Left renal cortex interstitium (tissue), 4 donors: ENCODE measurements at places on chromosomes 5 and 9. TPM values are rescaled to one million over a fixed set of nuclear protein-coding genes. Genes with fewer than 3 reads are reported as not detected.

Gene BAAT
- 0.29 TPM for polyA plus RNA-seq

DNA sequence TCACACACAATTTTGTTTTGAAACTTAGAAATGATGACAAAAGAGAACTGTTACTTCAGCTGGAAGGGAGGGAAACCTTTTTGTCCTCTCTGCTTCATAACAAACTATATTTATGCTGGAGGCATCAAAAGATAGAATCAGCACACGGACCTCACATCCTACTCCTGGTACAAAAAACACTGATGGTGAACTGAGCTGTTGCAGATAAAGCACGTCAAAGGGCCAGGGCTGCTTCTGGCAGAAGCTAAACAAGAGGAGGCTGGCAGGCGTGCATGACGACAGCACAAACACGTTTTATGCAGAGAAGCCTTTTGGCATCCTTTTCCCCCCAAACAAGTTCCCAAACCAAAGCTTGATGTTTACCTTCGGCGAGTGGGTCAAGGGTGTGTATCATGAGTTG, 169.6 kb downstream of the SLC24A2 start:
- no peak for DNase-seq

DNA sequence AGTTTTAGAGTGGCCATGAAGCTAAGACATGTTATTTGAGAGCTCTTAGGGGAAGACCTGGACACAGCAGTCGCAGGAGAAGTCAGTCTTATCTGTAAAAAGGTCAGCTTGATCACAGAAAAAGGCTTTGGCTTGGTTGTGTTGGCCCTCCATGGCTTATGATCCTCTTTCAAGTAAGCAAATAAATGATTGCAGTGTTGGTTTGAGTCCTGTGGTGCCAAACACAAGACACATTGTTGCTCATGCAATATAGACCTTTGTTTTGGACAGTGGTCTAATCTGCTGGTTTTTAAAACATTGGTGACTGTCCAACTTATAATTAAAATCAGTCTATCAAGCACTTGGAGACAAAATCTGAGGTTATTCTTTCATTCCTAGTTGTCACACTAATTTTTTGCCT, 54.0 kb downstream of the DOCK8 start:
- DNase-seq, result no peak

DNA sequence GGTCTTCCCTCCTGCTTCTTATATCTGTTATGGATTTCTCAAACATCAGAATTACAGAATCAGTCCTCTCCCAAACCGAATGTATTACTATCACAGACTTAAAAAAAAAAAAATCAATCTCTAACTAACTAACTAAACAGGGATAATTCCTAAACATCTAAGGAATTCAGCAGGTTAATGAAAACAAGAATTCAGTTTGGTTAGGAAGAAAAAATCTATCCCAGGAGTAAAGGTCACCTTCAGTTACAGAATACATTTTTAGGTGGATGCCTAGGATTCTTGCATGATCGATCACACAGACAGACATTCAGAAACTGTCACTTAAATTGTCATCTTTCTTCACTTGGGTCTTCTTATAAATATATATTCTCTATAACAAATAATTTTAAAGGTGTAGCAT, 11.5 kb downstream of the PTAR1 start:
- DNase-seq, result no peak

- no peak for DNase-seq
These were observed 9.4 kb upstream of the DELE1 start for GRCh38 chr5:141914199-141914743.

Gene TRMT10B
- 23.6 TPM for polyA plus RNA-seq

Gene LURAP1L
- polyA plus RNA-seq, result 22.4 TPM

Gene CNTFR
- polyA plus RNA-seq, result 59.9 TPM

Gene RASGEF1C
- polyA plus RNA-seq, result 0.65 TPM

Gene MGAT1
- polyA plus RNA-seq, result 78.0 TPM

GRCh38 chr5:124182133-124182532, 564.3 kb downstream of the ZNF608 start:
- no peak for DNase-seq

Gene RNF180
- polyA plus RNA-seq, result 9.7 TPM

- no peak for DNase-seq
These were observed 31.9 kb upstream of the MIER3 start for GRCh38 chr5:56983593-56984361.

Gene PRLR
- 22.8 TPM for polyA plus RNA-seq

DNA sequence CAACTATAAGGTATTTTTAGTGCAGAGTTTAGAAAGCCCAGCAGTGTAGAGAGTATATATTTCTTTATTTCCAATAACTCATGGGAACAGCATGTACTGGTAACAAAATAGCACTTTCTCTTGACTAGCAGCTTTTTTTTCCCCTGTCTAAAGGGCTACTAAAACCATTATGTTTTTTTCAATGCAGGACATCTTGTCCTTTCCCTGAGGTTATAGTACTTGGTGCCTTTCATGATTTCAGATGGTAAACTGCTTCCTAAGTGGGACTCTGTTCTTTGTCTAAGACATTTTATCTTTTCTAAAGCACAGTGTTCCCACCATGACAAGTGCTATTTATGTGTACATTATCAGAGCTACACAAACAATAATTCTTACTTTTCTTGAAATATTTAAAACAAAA, 122.3 kb downstream of the SLC24A2 start:
- no peak for DNase-seq

DNA sequence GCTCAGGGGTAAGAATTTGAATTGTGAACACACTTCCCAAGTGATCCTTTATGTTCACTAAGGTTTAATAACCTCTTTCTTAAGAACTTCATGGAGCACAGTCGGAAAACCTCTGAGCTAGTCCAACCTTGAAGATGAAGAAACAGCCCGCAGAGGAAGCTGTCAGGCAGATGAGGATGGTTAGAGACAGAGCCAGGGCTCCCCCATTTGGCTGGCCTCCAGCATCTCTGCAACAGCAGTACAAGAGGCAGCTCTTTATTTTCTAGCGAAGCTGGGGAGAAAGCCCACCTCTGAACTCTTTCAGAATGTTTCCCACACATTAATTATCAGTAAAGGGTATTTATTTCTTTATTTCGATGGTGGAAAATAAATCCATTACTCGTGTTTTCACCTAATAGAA, 350.8 kb downstream of the DMRT2 start:
- no peak for DNase-seq
